ENCODE measurements at places on chromosomes 3 and 15.

- DNase-seq, result no peak
Measured at GRCh38 chr15:83396101-83396500, 51.0 kb upstream of the SH3GL3 start.

DNA sequence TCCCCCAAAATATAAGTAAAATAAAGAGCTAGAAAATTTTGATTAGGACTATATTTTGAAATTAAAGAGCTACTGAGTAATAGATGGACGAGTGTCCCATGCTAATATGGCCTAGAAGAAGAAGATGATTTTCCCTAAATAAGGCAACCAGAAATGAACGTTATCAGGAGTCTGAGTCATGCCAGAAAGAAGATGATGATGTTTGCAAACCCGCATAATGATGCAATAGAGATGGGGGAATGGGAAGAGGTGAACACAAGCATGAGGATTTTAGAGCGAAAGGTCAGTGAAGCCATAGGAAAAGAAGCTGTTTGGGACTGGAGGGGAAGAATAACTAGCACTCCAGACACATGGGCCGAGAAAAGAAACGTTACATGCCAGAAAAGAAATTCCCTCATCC, 71.7 kb downstream of the FGF12 start:
- no peak for DNase-seq

DNA sequence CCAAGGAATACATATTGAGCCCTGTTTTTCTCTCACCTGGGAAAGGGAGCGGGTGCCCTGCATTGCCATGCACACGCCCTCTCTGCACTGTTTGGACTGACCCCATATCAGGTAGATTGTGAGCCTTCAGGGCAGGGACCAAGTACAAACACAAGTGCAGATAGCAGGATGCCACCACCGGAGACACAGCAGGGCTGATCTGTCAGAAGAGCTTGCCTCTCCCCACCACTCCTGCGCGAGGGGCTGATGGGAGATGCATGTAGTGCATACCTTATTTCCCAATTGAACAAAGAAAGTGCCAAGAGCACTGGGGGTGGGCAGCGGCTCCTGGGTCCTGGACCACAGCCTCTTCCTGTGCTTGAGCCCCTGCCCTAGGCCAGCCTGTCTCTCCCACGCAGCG, 9.0 kb upstream of the SLCO2A1 start:
- no peak for DNase-seq

DNA sequence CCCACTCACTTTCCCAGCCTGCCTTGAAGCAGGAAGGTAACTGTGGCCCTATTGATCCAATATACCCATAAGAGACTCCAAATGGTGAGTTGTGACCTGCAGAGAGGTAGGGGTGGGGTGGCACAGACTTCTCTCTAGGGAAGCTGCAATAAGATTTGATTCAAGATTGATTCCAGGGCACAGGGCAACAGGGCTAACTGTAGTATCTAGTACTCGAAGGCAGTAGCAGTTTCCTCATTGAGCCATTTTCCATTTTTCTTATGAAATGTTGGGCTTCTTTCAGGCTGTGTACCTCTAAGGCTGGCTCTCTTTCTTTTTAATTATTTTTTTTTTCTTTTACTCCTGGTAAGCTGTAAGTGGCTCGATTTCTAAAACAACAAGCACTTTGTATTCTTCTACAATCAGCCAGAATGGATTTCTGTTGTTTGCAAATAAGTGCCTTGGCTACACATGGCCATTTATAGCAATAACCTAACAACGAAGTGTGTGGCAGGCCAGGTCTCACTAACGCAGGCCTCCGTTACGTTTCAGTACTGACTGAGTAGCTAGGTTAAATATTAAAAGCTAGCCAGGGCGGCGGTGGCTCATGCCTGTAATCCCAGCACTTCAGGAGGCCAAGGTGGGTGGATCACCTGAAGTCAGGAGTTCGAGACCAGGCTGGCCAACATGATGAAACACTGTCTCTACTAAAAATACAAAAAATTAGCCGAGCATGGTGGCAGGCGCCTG, 19.3 kb downstream of the CCDC12 start:
- DNase-seq, result no peak

DNA sequence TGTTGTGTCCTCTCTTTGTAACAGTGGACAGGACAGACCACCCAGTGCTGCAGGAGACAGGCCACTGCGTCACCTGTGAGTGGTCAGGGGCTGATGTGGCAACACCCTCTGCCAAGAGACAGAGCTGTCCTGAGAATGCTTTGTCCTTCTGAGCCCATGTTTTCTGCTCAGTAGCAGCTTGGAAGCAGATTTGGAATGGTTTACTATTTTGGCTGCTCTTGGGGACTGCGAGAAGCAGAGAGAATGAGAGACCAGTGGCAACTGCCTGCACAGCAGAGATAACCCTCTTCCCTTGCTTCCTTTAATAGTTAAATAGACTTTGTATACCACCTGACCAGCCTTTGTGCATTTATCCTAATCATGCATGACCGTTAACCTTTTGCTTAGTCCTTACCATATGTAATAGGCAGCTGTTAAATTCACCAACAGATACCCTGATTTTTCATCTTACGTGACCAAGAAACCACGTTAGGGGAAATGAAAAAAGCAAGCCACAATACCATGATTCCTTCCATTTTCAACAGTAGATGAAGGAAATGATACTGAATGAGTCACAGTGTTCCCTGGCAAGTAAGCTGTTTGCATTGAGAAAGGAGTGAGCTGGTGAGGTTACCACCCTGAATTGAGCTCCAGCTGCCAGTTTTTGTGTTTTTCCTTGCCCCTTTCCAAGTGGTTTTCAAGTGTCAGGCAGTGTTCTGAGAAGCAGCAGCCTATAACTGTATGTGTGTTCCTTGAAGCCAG, 35.5 kb downstream of the B3GALNT1 start:
- DNase-seq, result no peak

DNA sequence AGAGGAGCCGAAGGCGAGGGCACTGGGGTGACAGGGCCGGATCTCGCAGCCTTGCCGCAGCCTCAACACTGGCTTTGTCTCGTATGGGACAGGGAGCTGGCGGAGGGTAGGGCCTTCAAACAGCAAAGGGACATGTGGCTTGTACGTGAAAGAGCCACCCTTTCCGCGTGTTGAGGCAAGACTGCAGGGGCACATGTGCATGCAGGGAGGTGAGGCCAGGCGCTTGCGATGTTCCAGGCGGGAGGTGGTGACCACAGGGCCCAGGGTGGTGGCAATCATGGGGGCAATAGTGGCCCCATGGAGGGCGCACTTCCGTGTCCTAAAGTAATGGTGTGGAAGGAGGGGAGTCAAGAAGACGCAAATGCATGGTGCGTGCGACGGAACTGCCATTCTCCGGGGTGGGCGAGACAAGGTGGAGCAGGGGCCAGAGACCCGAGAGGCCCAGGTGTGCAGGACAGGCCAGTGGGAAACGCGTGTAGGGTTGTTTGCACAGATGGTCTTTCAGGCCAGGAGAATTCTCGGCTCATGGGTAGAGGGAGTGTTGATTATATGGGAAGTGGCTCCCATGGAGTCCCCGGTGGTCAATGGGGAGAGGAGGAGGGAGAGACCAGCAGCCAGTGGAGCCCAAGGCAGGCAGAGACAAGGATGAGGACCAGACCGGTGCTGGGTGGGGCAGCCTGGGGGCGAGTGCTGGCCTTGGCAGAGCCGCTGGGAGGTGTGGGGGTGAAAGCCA, 45.8 kb upstream of the PCSK6 start:
- DNase-seq, result no peak

- no peak for DNase-seq
Measured at GRCh38 chr15:60074181-60074885, 70.2 kb downstream of the FOXB1 start.

- no peak for DNase-seq
Measured at GRCh38 chr15:65962187-65962586, 92.9 kb downstream of the RAB11A start.

GRCh38 chr3:99579246-99579645, 59.1 kb upstream of the COL8A1 start:
- DNase-seq, result no peak

GRCh38 chr15:66646308-66646707, 55.7 kb upstream of the SMAD6 start:
- DNase-seq, result no peak

DNA sequence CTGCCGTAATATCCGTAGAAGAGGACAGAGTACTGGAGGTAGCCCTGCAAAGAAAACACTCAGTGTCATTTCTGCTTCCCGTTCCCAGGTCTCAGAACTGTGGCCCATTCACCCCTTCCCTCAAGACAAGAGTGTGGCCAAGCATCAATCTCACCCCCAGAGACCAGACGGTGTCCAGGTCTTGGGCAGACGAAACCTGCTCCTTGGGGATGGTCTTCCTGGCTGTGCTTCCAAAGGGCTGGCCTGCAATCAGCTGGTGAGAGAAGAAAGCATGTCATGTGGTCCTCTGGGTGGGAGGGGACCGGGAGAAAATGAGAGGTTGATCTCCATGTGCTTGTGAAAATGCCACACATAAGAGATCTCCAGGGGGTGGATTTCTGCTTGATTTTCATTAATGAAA, 15.8 kb downstream of the TMC3 start:
- DNase-seq, result no peak

DNA sequence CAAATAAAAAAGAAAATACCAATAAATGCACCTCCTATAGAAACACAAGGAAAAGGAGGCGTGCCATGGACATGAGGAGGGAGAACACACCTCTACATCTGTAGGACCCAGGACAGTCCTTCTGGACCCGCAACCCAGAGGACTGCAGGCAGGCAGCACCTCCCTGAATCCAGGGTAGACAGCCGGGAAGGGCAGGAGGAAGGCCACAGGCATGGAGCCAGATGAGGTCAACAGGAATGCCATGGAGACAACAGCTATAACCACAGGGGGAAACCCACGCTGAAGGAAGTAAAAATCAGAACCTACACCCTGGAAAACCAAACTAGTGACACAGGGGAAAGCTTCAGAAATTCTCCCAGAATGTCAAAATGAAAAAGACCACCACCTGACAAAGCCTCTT, 248.8 kb upstream of the NSMCE3 start:
- no peak for DNase-seq

DNA sequence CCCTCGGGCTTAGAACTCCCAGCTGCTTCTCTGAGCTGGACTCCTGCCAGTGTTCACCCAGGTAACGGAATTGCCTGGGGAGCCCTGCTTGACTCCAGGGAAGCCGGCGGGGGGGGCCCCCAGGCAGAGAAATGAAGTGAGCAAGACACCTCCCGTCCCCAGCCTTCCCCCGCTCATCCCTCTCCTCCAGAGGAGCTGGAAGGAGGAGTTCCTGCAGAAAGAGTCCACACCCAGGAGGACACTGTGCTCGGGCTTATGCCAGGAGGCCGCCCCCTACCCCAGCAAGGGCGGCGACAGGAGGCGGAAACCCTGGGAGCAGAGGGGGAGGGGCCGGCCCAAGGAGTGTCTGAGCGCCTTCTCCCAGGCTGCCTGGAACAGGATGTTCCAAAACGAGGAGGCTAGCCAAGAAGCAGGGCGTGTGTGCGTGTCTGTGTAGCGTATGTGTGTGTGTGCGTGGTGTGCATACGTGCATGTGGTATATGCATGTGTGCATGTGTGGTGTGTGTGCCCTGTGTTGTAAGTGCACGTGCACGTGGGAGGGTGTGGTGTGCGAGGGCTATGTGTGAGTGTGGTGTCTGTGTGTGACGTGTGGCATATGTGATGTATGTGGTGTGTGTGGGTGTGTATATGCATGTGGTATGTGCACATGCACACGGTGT, 511.3 kb downstream of the SHQ1 start:
- no peak for DNase-seq

DNA sequence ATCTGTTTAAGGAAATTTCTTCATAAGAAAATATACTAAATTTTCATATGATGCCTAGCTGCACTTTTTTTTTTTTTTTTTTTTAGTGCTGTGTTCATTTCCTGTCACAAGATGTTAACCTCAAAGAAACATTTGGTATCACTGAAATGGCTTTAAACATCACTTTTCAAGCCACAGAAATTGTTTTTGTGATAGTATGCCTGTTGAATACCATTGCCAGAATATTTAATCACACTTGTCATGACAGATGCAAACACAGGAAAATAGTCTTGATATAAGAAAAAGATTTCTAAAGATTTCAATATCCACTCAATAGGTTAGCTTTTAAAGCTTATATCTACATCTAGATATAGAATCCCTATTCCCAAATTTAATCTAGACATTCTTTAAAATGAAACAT, 608.5 kb upstream of the AGTR1 start:
- DNase-seq, result no peak

GRCh38 chr3:39765575-39765974, 43.8 kb upstream of the MYRIP start:
- DNase-seq, result no peak

DNA sequence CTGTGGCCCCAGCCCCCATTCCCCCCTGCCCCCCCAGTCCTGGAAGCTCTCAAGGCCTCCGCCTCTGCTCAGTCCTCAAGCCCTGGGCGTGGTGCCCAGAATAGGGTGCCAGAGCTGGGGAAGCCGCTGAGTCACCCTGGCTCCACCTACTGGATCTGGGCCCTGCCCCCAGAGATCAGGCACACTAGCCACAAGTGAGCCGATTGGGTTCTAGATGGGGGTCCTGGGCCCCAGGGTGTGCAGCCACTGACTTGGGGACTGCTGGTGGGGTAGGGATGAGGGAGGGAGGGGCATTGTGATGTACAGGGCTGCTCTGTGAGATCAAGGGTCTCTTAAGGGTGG, 5.7 kb downstream of the EIF4G1 start:
- DNase-seq, result peak; percentile 55

DNA sequence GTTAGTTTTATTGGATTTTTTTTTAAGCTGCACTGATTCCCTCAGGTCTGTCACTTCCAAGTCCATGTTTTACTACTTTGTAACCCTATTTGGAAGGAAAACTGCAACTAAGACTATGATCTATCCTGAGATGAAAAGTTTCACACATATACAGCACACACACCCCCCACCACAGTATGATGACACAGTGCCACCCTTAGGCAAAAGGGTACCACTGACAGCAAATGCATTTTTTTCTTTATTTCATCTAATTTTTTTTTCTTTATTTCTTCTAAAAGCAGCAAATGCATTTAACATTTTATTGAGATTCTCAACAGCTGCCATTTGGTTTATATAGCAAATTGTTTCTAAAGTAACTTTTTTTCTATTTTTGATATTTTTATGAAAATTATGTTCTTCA, 21.2 kb downstream of the NGRN start:
- no peak for DNase-seq

DNA sequence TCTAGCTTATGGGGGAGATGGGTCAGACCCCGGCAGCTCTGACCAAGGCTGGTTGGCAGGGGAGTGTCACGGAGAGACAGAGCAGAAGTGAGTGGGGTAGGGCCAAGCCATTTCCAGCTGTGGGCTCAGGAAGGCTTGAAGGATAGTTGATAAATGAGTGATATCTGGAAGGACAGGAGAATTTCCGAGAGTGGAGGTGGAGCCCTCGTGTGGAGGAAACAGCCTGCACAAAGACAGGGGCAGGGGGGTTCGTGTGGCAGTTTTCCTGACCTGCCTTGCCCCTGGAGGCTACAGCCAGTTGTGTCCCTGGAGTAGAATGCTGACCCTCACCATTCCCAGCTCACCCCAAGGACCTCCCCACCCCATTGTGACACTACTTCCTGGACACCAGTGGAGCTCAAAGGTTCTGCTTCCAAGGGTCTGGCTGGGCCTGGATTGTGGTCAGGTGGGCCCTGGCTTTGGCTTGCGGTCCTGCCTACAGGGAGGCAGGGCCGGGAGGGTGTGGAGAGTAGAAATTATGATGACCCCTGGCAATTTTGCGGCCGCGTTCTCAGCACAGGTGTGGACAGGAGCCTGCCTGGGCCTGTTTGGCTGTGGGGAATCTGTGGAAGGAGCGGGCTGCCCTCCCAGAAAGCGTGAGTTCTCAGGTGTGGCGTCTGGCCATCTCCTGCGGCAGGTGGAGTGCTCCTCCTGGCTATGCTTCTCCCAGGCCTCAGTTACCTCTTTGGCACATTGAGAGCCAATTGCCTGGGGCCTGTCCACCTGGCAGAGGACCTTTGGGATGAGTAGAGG, at the start of gene SLC22A14:
TSS of gene SLC22A14 (plus strand) at position 400 of the 792 bp plus-strand sequence. CDS start 23,733 bp downstream, outside the sequence.
- DNase-seq, result no peak

Measured in stimulated activated CD8-positive, alpha-beta memory T cell treated with anti-CD3 and anti-CD28 coated beads, Interleukin-15, amount 100 ng/mL, for 48 hours (primary cell).